ENCODE measurements at places on chromosomes 2 and 18.

DNA sequence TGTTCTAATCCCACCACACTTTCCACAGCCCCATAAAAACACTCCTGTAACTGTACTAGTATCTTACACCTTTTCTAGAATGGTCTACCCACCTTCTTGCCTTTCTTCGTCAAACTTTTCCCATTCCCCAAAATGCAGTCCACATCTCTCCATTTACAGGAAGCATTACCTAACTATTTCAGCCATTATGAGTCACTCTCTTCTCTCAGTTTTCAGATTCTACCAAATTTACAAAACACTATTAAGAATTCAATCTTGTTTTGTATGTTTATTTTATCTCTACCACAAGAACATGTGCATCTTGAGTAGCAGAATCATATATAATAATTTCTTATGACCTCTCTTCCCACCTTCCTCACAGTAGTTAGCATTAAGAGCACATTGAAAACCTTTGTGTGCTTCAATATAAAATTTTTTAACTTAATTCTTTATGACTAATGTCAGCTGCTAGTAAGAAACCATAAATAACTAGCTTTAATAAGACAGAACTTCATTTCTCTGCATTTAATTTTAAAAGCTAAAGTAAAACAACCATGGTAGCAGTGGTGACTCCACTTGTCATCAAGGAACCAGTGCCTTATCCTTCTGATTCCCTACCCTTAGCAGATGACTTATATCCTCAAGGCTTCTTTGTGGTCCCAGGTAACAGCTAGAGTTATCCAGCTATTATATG is 56.6 kb upstream of the MAP2 start:
- no peak for DNase-seq

- no peak for DNase-seq
Observed at GRCh38 chr18:50682852-50683251, 123.0 kb downstream of the MAPK4 start.

DNA sequence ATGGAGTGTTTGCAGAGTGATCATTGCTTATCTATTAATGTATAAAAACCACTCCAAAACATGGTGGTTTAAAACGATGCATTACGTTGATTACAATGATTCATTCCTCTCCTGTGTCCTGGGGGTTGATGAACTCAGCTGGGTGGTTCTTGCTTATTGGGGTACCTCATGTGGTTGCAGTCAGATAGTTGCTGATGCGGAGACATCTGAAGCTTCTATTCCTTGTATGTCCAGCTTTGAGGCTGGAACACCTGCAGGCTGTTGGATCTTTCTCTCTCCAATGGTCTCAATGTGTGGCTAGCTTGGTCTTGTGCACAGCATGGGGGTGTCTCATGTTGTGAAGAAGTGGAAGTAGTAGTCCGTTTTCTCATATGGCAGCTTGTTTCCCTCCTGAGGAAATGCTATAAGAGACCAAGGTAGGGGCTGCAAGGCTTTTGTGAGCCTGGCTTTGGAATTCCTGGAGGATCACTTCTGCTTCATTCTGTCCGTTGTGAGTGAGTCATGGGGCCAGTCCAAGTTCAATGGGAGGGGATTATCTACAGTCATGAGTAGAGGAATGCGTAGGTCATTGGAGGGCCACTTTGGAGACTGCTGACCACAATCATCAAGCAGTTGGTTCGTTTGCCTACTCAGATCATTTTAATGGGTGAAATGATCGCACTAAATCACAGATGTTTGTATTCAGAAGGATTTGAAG is 601.0 kb downstream of the SLC4A3 start:
- peak; percentile 92 for DNase-seq

DNA sequence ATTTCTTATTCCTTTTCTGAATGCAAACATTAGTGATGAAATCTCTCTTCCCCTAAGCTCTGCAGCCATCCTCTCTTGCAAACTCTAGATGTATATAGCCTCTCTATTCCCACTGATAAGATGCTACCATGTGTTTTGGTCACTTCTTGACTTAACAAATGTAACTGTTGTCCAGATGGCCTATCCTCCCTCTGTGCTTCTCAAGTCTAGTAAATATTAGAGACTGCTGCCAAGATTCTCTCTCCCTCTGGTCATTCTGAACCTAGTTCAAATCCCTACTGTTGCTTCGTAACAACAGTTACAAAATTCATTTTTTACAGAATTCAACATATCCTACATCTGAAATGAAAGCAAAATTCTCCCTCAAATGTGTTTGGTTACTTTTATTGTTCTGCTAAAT is 156.6 kb downstream of the TXNL1 start:
- DNase-seq, result no peak

- DNase-seq, result no peak
Observed at GRCh38 chr2:58913082-58913726, 672.1 kb upstream of the FANCL start.

- DNase-seq, result peak; percentile 66
Observed at GRCh38 chr2:45014016-45014702, 4.9 kb upstream of the SIX2 start.

GRCh38 chr2:66576561-66577320 is 141.8 kb downstream of the MEIS1 start:
- DNase-seq, result peak; percentile 28

DNA sequence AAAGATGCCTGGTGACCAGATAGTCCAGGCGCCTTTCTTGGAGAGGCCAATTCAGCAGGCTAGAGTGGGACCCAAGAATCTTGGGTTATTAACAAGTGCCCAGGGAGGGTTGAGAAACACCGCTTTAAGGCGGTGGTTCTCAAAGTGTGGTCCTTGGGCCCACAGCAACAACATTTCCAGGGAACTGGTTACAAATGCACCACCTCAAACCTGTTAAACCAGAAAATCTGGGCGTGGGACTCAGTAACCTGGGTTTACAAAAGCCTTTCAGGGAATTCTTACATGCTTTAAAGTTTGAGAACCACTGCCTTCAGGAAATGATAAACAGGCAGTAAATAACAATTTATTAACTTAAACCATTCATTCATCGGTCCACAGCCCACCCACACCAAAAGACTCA is 92.5 kb downstream of the SP3 start:
- no peak for DNase-seq

- DNase-seq, result no peak
Observed at GRCh38 chr18:39555496-39555895, 1989.9 kb upstream of the CELF4 start.

- DNase-seq, result no peak
Observed at GRCh38 chr2:198717451-198717850, 740.3 kb downstream of the SATB2 start.

DNA sequence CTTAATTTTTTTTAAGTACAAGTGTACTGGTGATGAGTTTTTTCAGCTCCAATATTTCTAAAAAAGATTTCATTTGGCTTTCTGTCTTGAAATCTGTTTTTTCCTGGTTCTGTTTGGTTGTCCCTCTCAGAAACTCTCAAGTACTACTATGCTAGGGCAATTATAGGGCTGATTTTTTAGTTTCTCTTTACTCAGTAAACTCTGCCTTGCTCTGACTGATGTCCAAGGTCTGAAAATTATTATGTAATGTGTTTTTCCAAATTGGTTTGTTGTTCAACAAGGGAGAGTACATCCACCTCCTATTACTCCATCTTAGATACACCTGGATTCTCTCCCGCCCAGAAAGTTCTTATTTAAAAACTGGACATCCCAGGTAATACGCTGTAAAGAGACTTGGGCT is 877.7 kb downstream of the CBLN2 start:
- no peak for DNase-seq

DNA sequence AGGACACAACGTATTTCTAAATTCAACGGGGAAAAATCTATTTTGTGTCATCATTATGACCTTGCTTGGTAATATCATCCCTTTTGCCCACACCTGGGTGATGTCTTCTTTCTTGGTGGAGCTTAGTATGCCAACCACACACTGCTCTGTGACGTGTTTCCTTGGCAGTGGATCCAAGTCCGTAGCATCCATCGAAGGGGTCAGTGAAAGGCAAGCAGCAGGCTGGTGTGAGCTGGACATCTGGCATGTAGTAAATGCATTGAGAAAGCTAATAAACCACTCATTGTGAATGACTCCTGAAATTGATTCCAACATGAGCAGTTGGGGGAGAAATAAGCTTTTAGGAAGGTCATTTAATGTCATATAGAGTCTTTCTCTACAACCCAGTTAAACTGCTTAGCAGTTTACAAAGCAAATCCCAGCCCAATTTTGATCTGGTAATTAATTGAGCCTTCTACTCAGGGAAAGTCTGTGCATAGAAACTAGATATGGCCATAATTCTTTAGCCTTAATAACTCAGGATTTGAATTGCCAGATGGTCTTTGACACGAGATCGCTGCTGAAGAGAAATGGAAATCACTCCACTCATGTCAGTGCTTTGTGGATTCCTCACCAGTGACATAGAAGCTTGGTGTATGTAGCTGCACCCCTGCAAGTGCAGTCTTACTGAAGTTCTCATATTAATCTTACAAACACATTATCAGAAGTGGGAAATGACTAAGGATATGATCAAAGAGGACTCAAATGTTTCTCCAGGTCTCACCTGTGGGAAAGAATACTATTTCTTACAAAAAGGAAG is 494.8 kb downstream of the CMPK2 start:
- no peak for DNase-seq

- no peak for DNase-seq
Observed at GRCh38 chr18:56119681-56120080, 518.7 kb downstream of the TXNL1 start.

DNA sequence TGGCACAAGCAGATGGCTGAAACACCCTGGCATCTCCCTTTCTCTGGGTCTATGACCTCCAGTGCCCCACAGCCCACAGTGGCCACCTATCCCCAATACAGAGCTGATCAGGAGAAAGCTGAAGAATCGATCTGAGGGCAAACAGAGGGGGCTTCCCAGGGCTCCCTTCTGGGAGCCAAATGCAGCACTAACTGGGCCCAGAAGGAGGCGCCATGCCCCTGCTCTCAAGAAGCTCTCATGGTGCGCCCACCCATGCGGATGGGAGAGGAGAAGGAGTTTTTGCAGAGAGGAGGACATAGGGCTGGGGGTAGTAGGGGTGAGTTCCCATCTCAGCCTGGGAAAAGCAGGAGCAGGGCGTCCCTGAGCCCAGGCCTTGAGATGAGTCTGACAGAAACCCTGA is 787.3 kb upstream of the RAB6C start:
- no peak for DNase-seq

DNA sequence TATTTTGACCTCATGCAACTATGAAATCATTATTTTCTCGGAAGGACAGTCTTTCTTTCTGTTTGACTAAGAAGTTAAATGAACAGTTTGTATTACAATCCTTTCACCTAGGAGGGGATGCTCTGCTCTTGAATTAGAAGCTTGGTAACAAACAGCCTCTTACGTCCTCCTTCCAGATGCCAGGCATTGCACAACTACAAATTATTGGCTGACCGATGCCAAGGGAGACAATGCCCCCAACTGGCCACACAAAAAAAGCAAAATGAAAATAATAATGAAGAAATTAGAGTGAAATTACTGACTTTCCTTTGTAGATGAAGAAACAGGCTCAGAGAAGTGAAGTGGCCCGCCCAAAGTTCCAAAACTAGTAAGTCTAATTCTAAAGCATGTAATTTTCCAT is 177.9 kb downstream of the CYRIA start:
- no peak for DNase-seq
